ENCODE measurements at places on chromosomes 12 and 14.

DNA sequence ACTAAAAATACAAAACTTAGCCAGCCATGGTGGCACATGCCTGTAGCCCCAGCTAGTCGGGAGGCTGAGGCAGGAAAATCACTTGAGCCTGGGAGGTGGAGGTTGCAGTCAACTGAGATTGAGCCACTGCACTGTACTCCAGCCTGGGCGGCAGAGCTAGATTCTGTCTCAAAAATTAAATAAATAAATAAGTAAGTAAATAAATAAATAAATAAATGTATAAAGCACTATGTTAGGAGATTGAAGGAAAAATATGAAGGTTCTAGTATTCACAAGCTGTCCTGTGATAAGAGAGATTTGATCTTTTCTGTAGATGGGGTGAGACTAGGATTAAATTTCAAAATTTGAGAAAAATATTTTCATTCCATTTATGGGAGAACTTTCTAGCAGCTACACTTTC is 5.7 kb downstream of the DNAJC22 start:
- no peak for DNase-seq

DNA sequence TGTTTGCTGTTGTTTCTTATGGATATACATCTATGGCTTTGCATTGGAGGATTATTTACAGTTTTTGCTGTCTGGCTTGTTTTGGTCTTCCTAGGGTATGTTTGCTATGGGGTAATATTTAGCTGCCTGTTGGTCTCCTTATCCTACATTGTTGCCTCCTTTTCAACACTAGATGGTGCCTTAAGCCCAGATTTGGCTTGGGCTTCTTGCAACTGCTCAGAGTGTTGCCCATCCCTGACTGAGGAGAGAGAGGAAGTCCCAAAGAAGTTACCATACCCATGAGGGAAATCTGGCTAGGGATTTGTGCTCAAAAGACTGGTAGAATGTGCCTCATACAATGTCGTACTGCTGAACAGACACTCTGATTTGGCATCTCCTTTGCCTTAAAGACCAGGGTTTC is 94.6 kb upstream of the MUCL1 start:
- DNase-seq = no peak

DNA sequence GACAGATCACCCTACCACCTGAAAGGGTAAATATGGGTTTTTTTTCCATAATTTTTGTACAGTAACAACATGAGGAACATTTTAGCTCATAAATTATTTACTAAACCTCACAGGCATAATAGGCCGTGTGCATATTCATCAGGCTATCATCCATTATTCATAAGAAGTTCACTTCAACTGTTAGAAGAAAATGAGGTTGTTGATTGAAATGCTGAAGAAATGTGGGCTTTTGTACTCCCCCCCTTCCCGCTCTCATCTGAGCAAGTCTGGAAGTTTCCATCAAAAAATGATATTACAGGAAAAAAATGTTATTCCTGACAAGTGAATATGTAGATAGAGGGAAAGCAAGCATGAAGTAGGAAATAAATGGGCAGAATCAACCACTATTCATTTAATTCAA is 7.9 kb upstream of the POU6F1 start:
- DNase-seq = no peak

GRCh38 chr14:22870811-22871223 is 723 bp upstream of the LRP10 start:
- DNase-seq = no peak

- DNase-seq = peak; percentile 63
Measured at GRCh38 chr12:57816855-57817151, 1.7 kb downstream of the AVIL start.

- no peak for DNase-seq
Measured at GRCh38 chr12:53346491-53346890, 10.3 kb upstream of the SP7 start.

- DNase-seq = no peak
Measured at GRCh38 chr12:124053851-124054250, 80.8 kb downstream of the ZNF664 start.

GRCh38 chr14:38745861-38746260 is 357.2 kb downstream of the SEC23A start:
- DNase-seq = no peak

DNA sequence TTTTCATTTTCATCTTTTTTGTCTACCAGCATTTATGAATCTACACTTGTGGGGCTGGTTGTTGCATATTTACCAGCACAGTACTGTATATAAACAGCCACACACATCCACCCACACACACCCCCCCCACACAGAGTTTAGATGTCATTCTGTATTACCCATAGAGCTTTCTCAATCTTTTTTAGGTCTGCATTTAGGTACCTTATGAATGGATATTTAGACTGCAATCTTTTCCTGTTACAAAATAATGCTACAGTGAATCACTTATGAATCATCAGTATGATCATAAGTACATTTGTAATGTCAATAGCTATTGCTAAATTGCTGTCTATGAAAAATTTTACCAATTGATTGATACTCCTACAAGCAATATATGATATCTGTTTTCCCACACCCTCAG is 67.3 kb upstream of the STK38L start:
- no peak for DNase-seq

GRCh38 chr14:101129521-101130167 is 226.1 kb upstream of the RTL1 start:
- no peak for DNase-seq

GRCh38 chr12:291153-291723 is 28.6 kb upstream of the SLC6A13 start:
- no peak for DNase-seq

GRCh38 chr12:57733928-57734327 is 4.6 kb downstream of the AGAP2 start:
- no peak for DNase-seq

DNA sequence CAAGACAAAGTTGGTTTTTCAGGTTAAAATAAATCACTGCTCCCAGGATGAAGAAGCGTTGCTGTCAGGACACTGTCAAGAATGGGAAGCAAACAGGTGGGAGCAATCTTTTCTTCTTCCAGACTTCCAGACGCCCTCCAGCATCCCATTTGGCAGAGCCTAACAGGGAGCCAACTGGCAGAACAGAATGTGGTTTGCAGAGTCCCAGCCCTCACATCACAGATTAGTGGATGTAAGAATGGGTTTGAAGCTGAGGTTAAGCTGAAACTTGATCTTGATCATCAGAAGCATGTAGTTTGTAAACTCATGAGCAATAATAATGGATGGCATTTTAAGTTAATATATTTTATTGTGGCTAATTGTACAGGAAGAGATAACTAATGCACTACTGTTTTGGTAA is 636.4 kb downstream of the SLC6A15 start:
- no peak for DNase-seq

All from gastrocnemius medialis (tissue), 4 donors.